Esophagus muscularis mucosa (tissue), 4 donors: ENCODE measurements at places on chromosomes 1 and 21.

- no peak for DNase-seq
Measured at GRCh38 chr1:112465122-112465521, 43.6 kb upstream of the WNT2B start.

- no peak for DNase-seq
Measured at GRCh38 chr1:228031276-228031995, 24.6 kb downstream of the WNT3A start.

DNA sequence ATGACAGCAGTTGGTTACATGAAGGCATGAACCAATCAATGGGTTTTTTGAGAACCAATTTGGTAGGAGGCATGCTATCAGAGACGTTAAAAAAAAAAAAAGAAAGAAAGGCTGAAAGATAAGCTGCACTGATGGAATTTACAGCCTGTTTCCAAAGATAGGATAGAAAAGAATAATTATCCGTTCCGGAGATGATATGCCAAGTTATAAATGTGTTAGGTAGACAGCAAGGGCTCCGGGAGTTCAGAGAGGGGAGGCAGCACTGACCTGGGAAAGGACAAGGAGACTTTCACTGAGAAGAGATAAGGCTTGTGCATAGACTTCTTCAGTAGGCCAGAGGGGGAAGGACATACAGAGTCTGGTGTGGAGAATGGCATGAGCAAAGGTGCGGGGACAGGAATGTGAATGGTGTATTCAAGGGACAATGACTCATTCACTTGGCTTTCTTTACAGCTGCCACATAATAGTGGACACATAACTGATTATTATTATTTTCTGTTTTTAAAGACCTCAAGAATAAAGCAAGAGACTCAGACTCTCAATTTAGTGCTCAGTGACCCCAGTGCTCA, 24.8 kb upstream of the ACBD6 start:
- no peak for DNase-seq

DNA sequence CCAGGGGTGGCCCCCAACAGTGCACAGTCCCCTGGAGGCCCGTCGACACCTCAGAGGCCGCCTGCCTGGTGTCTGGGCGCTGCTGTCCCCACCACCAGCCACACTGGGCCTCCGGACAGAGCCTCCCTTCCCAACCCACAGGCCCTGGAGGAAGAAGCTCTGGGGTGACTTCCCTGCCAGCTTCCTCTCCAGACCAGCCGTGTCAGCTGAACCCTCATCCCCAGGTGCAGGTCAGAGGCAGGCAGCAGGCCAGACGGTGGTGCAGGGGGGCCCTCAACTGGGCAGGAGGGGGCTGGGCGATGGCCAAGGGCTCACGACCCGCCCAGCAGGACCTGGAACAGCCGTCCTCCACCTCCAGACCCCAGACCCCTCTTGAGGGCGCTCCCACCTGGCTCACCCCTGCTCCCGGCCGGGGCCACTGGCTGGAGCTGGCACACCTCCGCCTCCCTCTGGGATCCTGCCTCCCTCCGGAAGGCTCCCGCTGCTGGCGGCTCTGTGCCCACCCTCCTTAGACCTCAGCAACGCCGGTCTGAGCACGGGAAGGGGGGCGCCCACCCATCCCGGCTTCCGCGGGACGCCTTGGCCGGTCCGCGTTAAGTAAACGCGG, 520 bp downstream of the TNFRSF18 start:
- no peak for DNase-seq

DNA sequence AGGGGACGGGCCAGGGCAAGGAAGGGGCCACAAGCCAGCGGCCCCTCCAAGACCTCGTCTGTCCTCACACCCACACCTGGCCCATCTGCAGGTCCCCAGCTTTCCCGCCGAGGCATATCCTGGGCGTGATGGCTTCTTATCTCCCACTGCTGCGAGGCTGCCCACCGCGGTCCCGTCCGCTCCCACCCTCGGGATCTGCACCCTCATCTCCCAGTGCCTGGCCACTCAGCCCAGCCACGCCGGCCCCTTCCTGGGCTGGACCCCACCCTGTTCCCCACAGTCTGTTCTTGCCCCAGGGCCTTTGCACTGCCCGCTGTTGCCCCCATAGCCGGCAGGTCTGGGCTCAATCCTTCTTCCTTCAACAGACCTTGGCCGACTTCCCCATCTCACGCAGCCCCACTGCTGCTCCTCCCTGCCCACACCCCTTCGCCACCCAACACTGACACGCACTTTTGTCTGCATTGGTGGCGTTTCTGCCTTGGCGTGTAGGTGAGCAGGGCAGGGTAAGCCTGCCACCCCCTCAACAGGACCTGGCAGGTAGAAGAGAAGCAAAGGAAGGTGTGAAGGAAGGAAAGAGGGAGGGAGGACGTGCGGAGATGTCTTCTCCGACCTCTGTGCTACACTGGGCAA, 4.4 kb upstream of the TTC34 start:
- DNase-seq = no peak

- DNase-seq = no peak
Measured at GRCh38 chr1:40422630-40423263, 27.5 kb upstream of the ZFP69B start.

DNA sequence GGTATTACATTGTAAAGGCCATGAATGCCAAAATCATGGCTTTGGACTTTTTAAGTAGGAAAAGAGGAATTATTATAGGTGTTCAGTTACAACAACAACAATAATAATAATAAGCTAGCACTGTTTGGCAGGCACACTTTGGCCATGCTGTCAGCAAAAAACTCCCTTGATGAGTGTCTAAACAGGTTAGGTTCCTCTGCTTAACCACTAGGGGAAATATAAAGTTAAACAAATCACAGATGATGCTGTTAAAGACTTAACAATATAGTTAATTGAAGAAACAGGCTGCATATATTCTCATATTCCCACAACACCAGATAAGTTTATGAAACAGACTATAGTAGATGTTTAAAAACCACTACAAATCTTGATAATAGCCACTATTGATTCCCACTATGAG, 46.4 kb downstream of the RGS21 start:
- DNase-seq = no peak
